T-helper 17 cell (primary cell): ENCODE measurements at places on chromosomes 16 and 17.

DNA sequence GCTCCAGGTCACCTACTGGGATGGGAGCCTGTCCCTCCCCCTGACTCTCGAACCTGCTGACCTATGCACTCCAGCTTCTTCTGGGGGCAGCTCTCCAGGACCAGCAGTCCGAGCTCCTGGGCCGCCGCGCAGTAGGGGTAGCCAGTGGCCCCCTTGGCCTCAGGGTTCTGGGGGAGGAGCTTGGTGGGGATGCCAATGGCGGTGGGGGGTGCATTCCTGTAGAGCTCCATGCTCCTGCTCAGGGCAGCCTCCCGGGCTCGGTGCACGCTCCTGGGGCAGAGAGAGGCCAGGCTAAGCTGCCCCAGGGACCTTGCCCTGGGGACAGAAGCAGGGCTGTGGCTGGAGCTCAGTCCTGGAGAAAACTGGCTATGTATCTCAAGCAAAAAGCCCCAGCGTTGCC lies 7.7 kb upstream of the SPATA2L start:
- DNase-seq = no peak

DNA sequence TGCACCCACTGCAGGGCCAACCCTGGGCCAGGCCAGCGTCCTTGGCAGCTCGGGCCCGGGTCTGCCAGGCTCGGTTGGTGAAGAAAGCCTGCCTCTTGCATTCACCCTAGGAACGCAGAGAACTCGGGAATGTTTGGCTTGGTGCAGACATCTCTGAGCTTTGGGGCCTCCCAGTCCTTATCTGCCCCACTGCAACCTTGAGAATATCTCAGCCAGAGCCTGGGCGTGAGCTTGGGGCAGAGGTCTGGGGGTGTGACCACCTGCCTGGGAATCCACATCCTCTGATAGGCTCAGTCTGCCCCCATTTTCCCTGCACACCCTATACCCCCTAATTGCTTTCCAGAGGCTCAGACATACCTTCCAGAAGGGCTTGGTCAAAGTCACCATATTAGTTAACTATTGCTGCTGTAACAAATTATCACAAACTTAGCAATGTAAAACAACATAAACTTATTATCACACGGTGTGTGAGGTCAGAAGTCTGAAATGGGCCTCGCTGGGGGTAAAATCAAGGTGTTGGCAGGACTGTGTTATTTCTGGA lies 30.7 kb upstream of the ZNF423 start:
- no peak for DNase-seq

DNA sequence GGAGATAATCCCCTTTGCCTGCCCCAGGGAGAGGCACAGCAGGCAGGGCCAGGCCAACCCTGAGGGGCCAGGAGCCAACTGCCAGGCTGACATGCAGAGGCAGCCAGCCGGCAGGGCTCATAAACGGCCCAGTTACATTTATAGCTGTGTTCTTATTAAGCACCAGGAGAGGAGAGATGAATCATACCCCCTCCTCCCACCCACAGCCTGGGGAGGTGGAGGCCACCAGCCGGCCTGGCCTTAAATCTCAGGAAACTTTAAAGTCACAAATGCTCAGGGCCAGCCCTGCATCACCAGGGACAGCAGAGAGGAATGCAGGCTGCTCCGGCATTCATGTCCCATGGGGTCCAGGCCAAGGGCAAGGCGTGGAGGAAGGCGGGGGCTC lies 177.2 kb downstream of the TMEM132E start:
- no peak for DNase-seq

DNA sequence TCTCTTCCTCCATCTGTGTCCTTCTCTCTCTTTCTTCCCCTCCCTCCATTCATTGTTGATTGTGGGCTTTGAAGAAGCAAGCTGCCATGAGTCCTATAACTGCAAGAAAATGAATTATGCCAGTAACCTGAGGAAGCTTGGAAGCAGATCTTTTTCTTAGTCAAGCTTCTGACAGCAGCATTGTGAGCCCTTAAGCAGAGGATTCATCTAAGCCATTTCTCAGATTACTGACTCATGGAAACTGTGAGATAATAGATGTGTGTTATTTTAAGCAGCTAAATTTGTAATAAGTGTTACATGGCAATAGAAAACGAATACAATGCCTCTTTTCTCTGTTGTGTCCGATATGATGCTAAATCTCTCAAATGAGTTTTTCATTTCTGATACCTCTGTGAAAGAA lies 1109.7 kb downstream of the CDH11 start:
- DNase-seq = no peak

GRCh38 chr17:56222255-56222654 lies 69.0 kb downstream of the ANKFN1 start:
- DNase-seq = no peak

- no peak for DNase-seq
These were observed 155.3 kb downstream of the C16orf78 start for GRCh38 chr16:49528866-49529288.

GRCh38 chr16:84868328-84868727 lies 48.5 kb downstream of the CRISPLD2 start:
- no peak for DNase-seq

- DNase-seq = no peak
These were observed 17.1 kb downstream of the STX4 start for GRCh38 chr16:31050280-31051030.
